ENCODE measurements at places on chromosomes 1 and 21.

DNA sequence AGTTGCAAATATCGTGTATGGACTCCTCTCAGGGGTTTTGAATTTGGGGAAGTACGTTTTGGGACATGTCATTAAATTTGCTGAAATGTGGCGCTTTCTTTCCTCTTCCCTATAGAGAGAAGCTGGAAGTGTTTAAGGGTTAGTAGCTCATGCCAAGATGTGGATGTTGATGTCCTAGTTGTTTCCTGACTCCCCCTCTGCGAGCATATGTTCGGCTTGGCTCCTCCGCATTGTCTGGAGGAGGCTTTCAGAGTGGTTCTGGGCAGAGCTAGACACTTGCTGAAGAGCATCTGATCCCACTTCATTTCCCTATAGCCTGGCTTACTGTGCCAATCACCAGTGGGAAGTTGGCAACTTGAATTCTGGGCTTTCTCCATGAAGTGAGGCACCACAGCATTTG is 347.4 kb upstream of the B3GALT2 start:
- DNase-seq = no peak

DNA sequence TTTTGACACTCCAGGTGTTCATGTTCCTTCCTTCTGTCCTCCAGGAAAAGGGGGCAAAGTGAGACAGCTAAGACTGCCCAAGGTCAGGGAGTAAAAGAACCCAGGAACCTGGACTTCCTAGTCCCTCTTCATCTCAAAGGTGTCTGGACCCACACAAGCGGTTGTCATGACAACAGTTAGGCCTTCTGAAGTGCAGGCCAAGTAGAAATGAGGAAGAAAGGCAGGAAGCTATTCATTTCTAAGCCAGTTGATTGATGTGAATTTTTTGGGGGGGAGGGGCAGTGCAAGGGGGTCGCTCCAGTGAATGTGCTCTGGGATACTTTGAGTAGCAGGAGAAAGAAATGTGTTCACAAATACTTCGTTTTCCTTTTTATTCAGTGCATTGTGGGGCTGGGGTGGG is 114.3 kb downstream of the NAV1 start:
- DNase-seq = no peak

DNA sequence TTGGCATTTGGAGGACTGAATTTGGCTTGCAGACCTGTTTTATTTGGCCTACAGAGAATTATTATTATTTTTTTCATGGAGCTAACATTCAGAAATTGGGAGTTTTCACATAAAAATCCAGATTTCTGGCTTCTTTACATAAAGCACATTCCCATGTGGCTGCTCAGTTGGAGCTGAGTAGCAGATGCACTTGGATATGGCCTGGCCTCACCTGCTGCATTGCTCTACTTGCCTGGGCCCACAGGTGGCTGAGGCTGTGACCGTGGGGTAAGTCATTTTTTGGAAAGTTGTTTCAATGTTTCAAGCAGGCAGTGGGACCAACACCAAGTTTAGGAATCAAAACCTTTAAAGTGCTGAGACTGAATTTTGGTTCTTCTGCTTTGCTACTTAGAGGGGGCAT is 56.7 kb downstream of the GADD45A start:
- DNase-seq = no peak

- no peak for DNase-seq
Measured at GRCh38 chr1:40808444-40808843, 24.9 kb downstream of the KCNQ4 start.

GRCh38 chr1:156949127-156949526 is 28.7 kb downstream of the LRRC71 start:
- peak; percentile 45 for DNase-seq

DNA sequence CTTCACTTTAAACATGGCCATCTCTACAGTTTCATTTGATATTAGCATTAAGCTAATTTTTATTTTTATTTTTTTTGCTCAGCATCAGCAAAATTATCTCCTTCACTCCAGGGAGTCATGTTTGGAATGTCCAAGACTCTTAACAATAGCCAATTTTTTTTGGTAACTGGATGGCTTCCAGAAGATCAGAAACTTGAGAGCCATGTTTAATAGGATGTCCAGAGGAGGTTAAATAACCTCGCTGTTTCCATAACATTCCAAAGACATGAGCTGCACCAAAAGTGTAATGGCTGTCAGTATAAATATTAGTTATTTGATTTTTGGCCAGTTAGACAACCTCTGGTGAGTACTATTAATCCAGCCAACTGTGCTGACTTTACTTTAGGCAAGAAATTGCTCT is 80.7 kb downstream of the DNTTIP2 start:
- DNase-seq = no peak

DNA sequence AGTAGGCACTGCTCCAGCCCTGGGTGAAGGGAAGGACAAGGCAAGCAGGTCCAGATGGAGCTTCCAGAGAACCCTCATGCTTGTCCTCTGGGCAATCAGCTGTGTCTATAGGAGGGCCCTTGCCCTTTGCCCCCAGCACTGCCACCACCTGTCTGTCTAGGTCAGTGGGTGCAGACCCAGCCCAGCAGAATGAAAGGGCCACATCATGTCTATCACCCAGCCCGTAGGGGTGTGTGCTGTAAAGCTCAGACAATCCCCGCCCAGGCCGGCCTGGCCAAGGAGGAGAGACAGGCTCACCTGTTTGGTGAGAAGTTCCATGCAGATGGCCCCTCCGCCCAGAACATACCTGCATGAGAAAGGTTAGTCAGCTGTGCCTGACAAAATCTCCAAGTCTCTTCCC is 7.0 kb downstream of the UBE2Q1 start:
- no peak for DNase-seq

- DNase-seq = no peak
Measured at GRCh38 chr1:33685256-33685655, 178.6 kb upstream of the HMGB4 start.

DNA sequence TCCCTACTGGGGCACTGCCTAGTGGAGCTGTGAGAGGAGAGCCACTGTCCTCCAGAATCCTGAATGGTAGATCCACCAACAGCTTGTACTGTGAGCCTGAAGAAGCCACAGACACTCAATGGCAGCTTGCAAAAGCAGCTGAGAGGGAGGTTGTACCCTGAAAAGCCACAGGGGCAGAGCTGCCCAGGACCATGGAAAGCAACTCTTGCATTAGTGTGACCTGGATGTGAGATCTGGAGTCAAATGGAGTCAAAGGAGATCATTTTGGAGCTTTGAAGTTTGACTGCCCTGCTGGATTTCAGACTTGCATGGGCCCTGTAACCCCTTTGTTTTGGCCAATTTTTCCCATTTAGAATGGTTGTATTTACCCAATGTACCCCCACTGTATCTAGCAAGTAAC is 871.4 kb upstream of the PRMT6 start:
- DNase-seq = no peak

GRCh38 chr1:23405946-23406345 is 18.6 kb downstream of the TCEA3 start:
- no peak for DNase-seq

GRCh38 chr1:153611356-153611755 is 1.6 kb downstream of the S100A16 start:
- DNase-seq = no peak

GRCh38 chr21:27681841-27682240 is 715.0 kb upstream of the ADAMTS5 start:
- no peak for DNase-seq

DNA sequence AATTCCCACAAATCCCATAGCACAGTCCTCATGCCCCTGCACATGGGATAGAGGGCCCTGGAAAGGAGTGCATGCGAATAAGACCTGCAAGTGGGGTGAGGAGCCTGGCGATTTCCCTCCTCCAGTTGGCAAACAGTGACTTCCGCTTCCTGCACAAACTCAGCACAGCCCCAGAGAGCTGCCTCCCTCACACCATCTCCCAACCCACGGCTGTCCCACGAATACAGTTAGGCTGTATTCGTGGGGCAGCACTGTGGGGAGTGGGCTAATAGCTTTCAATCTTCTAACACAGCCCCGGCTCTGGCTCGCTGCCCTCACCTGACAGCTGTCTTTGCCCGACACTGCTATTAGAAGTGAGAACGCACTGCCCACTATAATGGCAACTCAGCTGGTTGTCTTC is 28.2 kb upstream of the CNTN2 start:
- no peak for DNase-seq

DNA sequence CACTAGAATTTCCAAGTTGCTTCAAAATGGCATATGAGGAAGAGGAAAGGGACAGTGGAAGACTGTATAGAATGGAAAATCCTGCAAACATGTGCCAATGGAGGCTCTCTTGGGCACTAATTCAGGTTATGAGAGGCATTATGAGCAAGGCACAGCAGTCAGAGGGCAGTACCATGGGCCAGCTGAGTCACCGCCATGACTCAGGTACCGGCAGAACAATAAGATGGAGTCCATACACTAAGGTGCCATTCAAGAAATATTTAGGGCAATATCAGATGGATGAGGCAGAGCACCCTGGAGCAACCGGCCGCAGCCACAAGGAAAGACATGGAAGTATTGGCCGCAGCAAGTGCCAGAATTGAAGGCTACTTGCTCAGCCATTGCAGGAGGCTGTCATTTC is 25.6 kb upstream of the VAV3 start:
- DNase-seq = no peak

DNA sequence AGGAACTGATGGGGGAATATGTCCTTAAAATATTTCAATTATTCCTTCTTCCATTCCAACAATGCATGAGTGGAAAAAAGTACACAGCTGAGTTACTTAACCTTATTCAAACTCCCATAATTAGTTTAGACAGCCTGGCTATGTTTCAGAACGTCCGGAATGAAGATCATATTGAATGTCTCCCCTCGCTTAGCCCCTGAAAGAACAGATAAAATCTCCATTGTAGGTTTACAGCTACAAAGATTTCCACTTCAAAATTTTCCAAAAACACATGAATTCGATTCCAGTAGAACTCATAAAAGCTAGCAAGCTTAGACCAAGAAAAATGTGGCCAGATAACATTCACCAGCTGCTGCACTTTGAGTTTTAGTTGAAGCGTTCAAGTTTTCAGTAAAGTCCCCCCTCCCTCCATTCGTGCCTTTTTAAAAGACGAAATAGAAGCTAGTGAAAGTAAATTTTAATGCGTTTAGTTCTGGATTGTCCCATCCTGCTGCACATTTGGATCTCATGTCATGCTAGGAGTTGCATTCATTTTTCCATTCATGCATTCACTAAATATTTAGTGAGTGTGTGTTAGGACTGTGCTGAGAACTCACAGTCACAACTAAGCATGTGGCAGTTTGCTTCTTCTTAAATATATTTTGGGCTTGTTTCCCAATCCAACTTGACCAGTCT is 29.4 kb upstream of the SSX2IP start:
- DNase-seq = no peak

- no peak for DNase-seq
Measured at GRCh38 chr1:229336345-229336744, 6.5 kb downstream of the CCSAP start.

GRCh38 chr1:157442065-157442464 is 110.2 kb downstream of the FCRL5 start:
- DNase-seq = no peak

GRCh38 chr1:186443638-186444037 is 17.3 kb downstream of the PDC start:
- no peak for DNase-seq

- no peak for DNase-seq
Measured at GRCh38 chr1:42691157-42691498, 8.9 kb downstream of the YBX1 start.

GRCh38 chr1:206856674-206857464 is 8.6 kb upstream of the IL20 start:
- DNase-seq = no peak

- DNase-seq = no peak
Measured at GRCh38 chr1:225769687-225770086, 7.9 kb upstream of the SRP9 start.
